Hippocampal formation (tissue), 2 donors: ENCODE measurements at places on chromosomes 4 and X.

- no peak for DNase-seq
These were observed 38.2 kb upstream of the GPM6A start for GRCh38 chr4:175850240-175850639.

- no peak for DNase-seq
These were observed 200.3 kb downstream of the ANTXR2 start for GRCh38 chr4:79872738-79873137.

DNA sequence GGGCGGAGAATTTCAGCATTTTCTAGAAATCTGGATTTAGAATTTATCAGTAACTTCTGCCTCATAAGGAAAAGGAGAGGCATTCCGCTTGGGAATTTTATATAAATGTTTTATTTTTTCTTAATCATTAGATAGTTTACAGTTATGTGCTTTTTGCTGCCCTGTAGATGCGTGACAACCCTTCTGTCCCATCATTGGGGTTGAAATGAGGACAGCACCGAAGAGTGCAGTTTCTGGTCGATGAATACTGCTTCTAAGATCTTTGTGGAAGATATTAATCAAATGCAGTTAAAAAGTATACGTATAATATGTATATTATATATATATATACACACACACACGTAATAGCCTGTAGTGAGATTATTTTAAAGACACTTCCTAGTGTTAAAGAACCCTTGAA is 1.5 kb downstream of the RBPJ start:
- DNase-seq: no peak

GRCh38 chr4:128711361-128711760 is 98.1 kb upstream of the JADE1 start:
- DNase-seq: no peak

DNA sequence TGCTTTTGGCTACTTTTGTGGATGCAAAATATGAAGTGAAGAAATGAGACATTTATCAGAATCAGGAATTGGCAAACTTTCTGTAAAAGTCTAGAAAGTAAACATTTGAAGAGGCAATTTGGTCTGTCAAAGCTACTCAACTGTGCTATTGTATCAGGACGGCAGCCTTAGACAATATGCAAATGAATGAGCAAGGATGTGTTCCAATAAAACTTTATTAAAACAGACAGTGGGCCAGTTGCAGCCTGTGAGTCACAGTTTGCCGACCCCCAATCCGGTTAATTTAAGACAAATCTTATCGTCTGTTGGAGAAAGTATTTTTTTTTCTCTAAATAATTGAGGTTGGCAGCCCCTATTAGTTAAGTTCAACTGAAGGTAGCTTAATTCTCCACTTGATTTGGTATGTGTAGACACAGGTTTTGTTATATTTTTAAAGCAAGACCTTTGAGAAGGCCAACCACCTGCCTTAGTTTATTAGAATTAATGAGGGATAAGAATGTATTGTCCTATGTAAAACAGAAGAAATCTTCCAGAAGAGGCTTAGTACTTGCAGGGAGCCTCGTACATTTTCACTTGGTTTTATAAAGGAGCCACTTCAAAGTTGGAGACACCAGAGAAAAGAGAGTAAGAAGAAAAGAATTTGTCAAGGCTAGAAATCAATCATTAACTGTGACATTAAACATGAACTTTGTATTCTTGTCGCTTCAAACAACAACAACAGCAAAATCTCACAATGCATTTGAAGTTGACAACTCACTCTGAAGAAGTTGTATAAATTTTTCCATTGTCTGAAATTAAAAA is 81.6 kb upstream of the FAT1 start:
- DNase-seq: no peak

DNA sequence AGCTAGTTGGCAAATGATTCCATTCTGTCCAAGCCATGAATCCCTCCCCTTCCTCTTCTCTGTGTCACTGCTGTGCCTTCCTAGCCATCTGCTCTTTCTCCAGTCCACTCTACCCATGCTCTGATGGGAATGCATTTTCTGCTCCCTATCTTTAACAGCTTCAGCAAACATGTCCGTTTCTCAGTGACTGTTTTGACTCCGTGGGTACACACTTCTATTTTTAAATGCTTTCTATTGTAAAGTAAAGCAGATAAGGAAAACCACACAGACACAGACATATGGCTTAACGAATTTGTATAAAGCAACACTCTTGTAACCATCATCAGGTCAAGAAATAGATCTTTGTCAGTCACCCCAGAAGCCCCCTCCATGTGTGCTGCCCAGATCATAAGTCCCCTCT is 72.4 kb upstream of the KLHL13 start:
- no peak for DNase-seq

GRCh38 chrX:153438532-153438931 is 7.3 kb downstream of the TREX2 start:
- peak; percentile 5 for DNase-seq

DNA sequence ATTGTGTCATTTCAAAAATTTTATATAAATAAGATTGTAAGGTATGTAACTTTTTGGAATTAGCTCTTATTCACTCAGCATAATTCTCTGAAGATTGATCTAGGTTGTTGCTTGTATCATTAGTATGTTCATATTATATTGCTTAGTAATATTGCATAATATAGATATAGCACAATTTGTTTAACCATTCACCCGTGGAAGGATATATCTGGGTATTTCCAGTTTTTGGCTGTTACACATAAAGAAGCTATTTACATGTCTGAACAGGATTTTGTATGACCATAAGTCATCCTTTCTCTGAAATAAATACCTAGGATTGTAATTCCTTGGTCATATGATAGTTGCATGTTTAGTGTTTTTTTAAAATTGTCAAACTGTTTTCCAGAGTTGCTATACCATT is 82.5 kb downstream of the CPEB2 start:
- DNase-seq: no peak

GRCh38 chrX:43373032-43373431 is 283.1 kb upstream of the MAOA start:
- DNase-seq: no peak

DNA sequence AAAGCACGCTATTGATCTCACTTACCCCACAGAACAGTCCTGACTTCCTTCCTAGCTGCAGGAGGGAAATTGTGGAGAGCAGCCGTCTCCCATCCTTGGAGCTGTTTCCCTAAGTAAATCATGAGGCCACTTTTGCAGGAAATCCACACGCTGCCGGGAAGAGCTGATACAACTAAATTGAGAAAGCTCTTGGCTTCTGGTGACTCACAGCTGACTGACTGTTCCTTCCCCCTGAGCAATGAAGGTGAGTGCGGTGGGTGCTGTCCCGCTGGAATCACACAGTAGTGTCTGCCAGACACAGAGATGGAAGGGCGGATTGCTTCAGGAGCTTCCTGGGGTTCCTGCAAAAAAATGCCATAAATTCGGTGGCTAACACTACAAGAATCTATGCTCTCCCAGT is 268.9 kb downstream of the ASMT start:
- no peak for DNase-seq

DNA sequence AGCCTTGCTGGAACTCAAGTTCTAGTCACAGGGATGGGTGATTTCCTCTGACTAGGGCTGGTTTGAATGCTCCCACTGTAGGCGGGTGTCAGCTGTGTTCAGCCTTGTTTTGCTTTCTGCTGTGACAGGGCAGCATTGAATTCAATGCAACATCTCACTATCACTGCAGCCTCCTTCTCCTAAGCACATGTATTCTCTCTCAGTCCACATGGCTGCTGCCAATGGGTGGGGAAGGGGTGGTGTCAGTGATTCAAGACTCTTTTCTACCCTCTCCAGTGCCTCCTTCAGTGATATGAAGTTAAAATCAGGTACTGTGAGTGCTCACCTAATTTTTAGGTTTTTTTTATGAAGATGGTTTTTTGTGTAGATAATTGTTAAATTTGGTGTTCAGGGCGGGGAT is 46.3 kb downstream of the COL4A5 start:
- DNase-seq: no peak

DNA sequence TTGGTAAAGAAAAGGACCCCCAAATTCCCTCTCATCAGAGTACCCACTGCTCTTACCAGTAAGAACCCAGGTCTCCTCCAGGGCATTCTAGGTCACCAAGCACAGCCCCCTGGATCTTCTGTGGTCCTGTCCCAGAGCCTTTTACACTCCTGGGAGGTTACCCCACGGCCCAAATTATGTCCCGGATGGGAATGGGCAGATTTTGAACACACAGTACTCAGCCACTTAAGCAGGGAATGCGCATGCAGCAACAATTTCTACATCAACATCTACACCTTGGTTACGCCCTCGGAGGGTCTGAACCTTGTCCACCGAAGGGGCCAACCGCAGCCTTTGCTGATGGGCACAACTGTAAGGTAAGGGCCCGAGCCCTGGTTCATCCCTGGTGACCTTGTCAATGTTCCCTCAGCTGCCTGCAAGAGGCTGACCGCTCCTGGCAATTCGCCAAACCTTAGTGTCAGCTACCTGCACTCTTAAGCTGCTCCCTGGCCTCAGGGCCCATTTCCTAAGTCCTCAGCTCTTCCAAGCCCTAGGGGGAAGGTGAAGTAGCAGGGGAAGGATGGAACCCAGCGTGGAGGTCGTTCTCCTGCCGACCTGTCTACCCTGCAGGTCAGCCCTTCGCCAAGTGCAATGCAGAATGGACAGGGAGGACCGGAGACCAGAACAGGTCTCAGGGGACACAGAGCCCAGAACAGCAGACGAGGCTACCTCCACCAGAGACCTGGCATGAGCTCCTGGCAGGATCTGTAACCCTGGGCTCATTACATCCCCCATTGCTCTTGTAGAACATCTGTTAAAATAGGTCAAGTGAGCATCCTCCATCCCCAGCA is 5.9 kb downstream of the TIMP1 start:
- DNase-seq: no peak

DNA sequence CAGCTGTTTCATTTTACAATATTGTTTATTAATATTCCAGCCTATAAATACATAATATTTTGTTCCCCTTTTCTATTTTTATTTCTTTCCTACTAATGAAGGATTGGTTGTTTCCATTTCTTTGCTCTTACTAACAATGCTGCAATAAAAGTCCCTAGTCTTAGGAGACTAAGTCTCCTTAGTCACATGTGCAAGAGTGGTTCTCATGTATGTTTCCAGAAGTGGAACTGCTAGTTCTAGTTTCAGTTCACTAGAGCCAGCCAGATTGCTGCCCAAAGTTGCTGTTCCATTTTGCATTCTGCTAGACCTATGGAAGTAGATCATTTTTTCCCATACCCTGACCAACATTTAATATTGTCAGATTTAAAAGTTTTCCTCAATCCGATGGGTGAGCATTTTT is 44.3 kb downstream of the CNGA1 start:
- peak; percentile 2 for DNase-seq

- DNase-seq: no peak
These were observed 136.2 kb downstream of the BTC start for GRCh38 chr4:74658116-74658515.

GRCh38 chr4:56651056-56651350 is 30.1 kb downstream of the HOPX start:
- DNase-seq: no peak

DNA sequence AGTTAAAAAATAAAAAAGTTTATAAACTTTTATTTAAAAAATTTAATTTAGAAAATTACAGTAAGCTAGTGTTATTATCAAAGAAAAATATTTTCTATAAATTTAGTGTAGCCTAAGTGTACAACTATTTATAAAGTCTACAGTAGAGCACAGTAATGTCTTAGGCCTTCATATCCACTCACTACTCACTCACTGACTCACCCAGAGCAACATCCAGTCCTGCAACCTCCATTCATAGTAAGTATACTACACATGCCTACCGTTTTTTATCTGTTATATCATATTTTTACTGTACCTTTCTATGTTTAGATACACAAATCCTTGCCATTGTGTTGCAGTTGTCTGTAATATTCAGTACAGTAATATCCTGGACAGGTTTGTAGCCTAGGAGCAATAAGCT is 129.0 kb upstream of the FAM47B start:
- DNase-seq: no peak

DNA sequence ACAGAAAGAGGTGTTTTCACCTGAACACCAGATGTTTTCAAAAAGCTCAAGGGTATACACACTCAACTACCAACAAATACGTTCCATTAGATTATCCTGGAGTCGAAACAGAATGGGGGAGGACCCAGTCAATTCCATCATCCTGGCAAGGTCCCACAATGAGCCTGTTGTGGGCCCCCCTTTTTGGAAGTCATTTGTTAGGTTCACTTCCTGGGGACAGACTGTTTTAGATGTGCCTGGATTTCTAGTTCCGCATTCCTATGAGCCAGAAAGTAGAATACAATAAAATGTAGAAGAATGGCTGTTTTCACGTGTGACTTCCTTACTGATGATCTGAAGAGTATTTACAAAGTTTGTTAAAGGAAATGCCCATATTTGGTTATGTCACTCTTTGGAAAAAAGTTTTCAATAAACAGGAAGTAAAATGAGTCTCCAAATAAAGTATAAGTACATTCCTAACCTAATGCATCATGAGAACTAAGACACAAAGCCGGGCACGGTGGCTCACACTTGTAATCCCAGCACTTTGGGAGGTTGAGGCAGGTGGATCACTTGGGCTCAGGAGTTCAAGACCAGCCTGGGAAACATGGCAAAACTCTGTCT is 192.5 kb downstream of the MAML3 start:
- DNase-seq: no peak

GRCh38 chr4:4379540-4380087 is 7.3 kb upstream of the NSG1 start:
- no peak for DNase-seq

DNA sequence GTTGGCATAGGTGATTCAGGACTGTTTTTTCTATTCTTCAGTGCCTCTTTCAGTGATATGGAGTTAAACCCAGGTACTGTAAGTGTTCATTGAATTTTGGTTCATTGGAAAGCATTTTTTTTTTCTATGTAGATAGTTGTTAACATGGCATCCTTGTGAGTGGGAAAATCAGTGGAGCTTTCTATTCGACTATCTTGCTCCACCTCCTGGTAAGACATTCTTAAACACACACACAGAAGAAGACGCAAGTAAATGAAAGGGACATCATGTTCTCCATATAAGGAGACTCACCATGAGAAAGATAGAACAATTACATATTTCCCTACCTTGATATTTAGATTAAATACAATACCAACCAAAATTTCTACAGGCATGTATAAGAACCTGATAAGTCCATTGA is 598.5 kb upstream of the SPANXN1 start:
- no peak for DNase-seq

GRCh38 chrX:21666679-21667078 is 8.5 kb upstream of the KLHL34 start:
- DNase-seq: no peak

DNA sequence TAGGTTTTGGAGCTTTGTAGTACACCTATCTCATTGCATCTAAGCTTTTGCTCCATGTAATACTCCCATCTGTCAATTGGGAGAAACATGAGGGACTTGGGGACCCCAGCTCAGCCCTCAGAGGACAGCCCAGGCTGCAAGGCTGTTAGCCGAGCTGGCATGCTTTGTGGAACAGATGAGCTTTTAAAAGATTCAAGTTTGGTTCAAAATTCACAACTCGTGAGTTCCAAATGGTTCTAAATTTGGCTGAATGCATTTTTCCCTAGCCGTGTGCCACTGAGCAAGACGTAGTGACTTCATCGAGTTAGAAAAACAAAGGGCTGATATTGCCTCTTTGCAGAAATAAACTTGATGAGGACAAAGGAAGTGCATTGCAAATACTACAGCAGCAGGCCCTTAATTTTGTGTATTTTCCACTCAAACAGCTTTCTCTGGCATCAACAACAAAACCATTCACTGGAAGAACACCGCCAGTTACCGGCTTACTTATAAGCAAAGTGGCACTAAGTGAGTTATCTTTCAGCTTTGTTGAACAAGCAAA is 165.0 kb upstream of the HS3ST1 start:
- no peak for DNase-seq

- DNase-seq: no peak
These were observed 30.2 kb upstream of the FAM9C start for GRCh38 chrX:13074297-13075262.

GRCh38 chr4:60744767-60745166 is 455.4 kb upstream of the ADGRL3 start:
- DNase-seq: no peak
